ENCODE measurements at places on chromosomes 1 and 21.

DNA sequence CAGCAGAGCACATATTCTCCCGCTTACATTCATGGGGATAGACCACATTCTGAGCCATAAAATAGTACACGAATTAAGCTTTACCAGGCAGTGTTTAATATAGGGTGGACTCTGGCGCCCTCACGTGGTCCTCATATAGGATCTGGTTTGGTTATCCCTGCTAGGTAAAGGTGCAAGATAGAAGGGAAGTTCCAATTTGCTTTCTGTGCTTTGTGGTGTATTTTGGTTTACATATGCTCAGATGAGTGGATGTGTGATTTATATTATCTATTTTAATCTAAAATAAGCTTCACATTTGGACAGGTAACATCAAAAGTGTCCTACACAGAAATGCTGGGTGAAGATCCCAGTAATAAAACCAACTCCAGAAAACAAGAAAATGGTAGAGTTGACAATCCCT is 3.6 kb downstream of the CR1 start:
- DNase-seq, result peak; percentile 44

DNA sequence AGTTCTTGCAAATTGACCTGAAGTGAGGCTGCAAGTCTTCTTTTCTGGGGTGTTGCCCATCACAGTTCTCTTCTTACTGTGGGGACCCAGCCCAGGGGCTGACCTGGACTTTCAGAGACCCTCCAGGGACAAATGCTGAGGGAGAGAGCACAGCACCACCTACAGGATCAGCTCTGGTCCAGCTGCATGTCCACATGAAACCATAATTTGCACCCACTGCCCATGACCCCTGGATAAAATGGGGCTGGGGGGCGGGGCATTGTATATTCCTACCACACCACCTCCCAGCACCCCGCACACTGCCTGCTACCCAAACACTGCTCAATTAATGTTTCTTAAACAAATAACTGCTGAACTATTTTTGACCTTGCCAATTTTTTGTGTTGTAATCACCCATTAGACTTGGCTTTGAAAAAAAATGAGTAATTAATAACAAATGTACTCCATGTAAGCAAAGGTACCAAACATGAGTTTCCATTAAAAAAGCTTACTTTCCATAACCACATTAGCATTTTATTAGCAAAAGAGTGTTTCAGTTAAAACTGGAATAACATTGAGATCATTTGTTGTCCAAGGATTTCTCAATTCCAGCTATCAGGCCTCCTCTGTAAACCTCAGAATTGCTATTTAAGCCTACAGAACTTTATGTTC is 168.0 kb upstream of the RAB4A start:
- no peak for DNase-seq

DNA sequence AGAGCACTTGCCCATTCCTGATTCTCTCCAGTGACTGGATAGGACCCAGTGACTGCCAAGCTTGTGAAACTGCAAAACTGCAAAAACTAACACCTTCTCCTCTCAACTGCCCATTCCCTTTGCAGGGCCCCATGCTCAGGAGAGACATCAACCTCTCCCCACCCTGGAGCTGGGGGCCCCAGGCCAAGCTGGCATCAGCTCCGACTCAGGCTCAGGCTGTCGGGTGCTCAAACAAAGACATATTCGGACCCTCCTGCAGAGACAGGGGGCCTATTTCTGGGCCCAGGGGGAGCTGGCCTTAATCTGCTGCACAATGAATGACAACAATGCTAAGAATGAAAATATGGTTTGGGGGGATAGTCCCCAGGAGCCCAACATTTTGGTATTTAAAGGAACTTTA is 11.8 kb downstream of the LMX1A start:
- DNase-seq, result no peak

- DNase-seq, result no peak
Measured at GRCh38 chr21:32978331-32979270, 47.1 kb upstream of the OLIG2 start.

- no peak for DNase-seq
Measured at GRCh38 chr1:13679651-13680050, 20.3 kb upstream of the PRDM2 start.

- no peak for DNase-seq
Measured at GRCh38 chr1:178122283-178122682, 28.4 kb downstream of the RASAL2 start.

- no peak for DNase-seq
Measured at GRCh38 chr1:238681451-238681850, 704.9 kb upstream of the CHRM3 start.
